Small intestine (tissue), 16 donors: ENCODE measurements at places on chromosomes 7 and 10.

- DNase-seq = no peak
Measured at GRCh38 chr7:45582868-45583277, 8.7 kb downstream of the ADCY1 start.

- DNase-seq = no peak
Measured at GRCh38 chr7:4944939-4945338, 14.0 kb downstream of the MMD2 start.

DNA sequence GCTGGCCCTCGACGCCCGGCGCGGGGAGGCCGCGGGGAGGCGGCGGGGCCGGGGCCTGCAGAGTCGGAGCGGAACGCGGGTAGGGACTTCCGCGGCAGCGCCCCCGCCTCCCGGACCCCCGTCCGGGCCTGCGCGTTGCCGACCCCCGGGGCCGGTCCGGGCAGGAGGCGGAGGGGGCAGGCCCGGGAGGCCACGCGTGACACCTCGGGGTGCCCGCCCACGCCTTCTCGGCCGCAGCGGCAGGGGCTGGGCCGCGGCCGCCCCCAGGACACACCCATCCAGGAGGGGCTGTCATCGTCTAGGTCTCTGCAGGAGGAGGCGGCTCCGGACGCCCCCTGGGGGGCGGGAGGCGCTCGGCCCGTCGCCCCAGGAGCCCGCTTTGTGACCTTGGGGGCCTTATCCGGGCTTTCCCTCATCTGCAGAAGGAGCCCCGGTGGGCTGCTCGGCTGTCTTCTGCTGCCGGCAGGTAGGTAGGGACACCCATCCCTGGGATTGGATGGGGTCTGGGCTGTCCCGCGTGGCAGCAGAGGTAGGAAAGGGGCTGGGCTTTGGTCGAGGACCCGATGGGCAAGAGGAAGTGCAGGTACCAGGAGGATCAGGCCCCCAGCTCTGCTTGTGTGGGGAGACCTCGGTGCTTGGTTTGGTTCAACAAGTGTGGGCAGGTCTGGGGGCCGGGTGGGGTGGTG lies 569 bp downstream of the ZNF316 start:
- peak; percentile 60 for DNase-seq

- DNase-seq = no peak
Measured at GRCh38 chr10:44024356-44025116, 360.4 kb downstream of the CXCL12 start.

- peak; percentile 28 for DNase-seq
Measured at GRCh38 chr7:123580406-123581161, 21.0 kb upstream of the ASB15 start.

- DNase-seq = peak; percentile 9
Measured at GRCh38 chr10:116385994-116386809, 41.4 kb upstream of the PNLIPRP3 start.

GRCh38 chr7:22723637-22724036 lies 3.4 kb upstream of the IL6 start:
- no peak for DNase-seq

GRCh38 chr10:16901106-16901505 lies 83.9 kb upstream of the RSU1 start:
- DNase-seq = no peak

GRCh38 chr7:113873554-113874151 lies 45.2 kb downstream of the PPP1R3A start:
- DNase-seq = no peak

GRCh38 chr10:91557651-91558111 lies 75.2 kb downstream of the PPP1R3C start:
- DNase-seq = no peak

DNA sequence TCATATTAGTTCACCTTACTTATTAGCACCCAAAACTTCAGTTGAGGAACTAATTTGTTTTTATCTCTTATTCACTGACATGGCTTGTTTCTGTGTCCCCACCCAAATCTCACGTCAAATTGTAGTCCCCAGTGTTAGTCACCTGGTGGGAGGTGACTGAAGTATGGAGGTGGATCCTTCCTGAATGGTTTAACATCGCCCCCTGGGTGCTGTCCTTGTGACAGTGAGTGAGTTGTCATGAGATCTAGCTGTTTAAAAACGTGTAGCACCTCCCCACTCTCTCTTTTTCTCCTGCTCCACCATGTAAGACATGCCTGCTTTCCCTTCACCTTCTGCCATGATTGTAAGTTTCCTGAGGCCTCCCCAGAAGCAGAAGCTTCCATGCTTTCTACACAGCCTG lies 75.0 kb upstream of the HECTD2 start:
- no peak for DNase-seq

DNA sequence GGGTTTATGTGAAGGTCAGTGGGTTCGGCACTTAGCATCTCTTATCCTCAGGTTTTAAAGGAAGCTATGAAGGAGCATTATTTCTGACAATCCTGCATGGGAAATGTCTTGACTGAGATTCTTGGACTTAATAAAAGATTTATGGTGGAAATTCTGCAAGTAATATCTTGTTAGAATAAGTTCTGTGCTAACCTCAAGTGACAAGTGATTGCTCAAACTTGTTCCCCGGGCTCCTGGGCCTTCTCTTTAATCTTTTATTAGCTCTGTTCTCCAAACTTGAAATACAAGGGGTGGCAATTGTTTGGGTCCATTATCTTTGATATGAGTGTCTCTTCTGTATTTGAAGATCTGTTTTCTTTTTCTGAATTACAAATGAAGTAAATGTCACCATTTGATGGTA lies 140.6 kb upstream of the CTBP2 start:
- no peak for DNase-seq
